ENCODE measurements at places on chromosomes 16 and 17. TPM values are rescaled to one million over a fixed set of nuclear protein-coding genes. Genes with fewer than 3 reads are reported as not detected.

GRCh38 chr17:50464736-50465135 is 3.9 kb downstream of the CHAD start:
- H3K4me1 ChIP-seq = no peaks in the 10 kb centered on the region
- H3K4me3 ChIP-seq = no peak overlapping the region
- H3K27ac ChIP-seq = no peak overlapping the region
- H3K27me3 ChIP-seq = peaks cover 20% of the 10 kb centered on the region
- DNase-seq = no peak

USP36 gene
- polyA plus RNA-seq = 27.4 TPM

- H3K4me1 ChIP-seq = peaks cover 4% of the 10 kb centered on the region
- peak overlapping the region; percentile 49 for H3K27ac ChIP-seq
- no peaks in the 10 kb centered on the region for H3K27me3 ChIP-seq
- no peak overlapping the region for H3K4me3 ChIP-seq
- no peaks in the 10 kb centered on the region for H3K36me3 ChIP-seq
Observed at GRCh38 chr16:69890114-69890891, 60.8 kb upstream of the CLEC18A start.

DNA sequence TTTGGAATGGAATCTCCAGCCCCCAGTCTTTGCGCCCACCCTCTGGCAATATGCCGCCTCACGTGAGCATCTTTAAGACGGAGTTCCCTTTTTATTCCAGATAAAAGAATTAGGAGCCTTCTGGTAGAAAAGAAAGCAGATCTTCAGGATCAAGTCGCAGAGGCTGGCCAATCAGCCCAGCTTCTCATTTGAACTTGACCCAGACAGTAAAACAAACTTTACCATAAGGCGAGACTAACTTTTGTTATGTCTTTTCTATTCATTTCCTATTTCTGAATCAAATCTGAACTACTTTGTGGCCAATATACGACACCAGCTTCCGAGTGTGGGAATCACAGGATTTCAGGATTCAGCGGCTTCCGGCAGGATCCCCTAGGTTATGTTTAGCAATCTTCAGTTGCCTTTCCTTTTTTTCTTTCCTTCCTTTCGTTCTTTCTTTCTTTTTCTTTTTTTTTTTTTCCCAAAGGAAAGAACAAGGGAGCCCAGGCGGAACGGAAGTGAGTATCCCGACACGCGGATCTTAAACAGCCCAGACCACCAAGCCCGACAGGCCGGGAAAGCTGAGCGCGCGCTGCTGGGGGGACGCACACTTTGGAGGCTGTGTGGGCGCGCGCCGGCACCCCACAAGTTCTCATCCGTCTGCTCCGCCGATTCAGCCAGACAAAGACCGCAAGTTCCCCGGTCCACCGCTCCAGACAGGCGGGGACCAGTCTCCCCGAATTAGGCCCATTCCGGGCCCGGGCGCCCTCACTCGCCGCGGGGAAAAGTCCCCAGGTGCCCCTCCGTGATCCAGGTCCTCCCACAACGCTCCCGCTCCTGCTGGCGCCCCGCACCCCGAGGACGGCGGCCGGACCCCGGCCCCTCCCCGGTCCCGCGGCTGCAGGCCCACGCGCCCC is 633 bp downstream of the TBC1D16 start:
- H3K4me3 ChIP-seq = peak overlapping the region; percentile 75
- peak overlapping the region; percentile 64 for H3K27ac ChIP-seq
- no peaks in the 10 kb centered on the region for H3K36me3 ChIP-seq
- H3K4me1 ChIP-seq = peaks cover 2% of the 10 kb centered on the region
- no peaks in the 10 kb centered on the region for H3K27me3 ChIP-seq

DNA sequence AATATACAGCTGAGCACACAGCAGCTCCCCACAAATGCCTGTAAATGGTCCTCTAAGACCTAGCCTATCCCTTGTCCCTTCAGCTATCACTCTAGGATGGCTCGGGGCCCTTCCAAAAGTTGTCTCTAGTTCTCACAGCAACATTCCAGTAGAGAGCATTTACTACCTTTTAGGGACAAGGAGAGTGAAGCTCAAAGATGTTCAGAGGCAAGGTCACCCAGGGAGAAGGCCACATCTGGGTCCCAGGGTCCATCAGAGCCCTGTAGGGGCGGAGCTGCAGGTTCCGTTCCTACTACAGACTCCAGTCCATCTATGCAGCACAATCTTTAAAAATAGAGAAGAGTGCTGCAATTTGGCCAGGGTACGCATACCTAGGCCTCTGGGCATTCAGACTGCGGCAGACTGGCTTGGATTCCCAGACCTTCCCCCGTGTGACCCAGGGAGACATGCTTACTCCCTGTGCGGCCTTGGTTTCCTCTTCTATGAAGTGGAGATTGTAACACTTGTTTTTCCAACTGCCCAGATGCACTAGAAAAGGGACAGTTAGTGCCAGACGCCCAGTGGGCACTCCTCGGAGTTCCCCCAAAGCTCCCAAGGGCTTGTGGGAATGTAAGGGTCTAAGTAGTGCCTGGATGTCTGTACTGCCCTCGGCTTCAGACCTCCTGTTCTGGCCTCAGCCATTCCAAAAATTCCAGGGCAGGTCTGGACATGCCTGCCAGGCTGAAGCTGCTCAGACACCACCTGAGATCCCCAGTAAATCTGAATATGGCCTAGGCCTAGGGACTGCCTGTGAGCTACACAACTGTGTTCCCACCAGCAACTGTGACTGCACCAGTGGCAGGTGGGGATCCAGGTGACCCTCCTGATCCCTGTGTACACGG is 2.5 kb downstream of the SLC12A4 start:
- no peak for DNase-seq
- no peaks in the 10 kb centered on the region for H3K27me3 ChIP-seq
- peak overlapping the region; percentile 89 for H3K4me3 ChIP-seq
- H3K27ac ChIP-seq = peak overlapping the region; percentile 85
- H3K36me3 ChIP-seq = peaks cover 19% of the 10 kb centered on the region
- peaks cover 25% of the 10 kb centered on the region for H3K4me1 ChIP-seq

- H3K27me3 ChIP-seq = no peaks in the 10 kb centered on the region
- no peak overlapping the region for H3K4me3 ChIP-seq
- no peaks in the 10 kb centered on the region for H3K36me3 ChIP-seq
- H3K4me1 ChIP-seq = no peaks in the 10 kb centered on the region
- DNase-seq = no peak
Observed at GRCh38 chr17:6305613-6306360, 129.1 kb downstream of the AIPL1 start.

GRCh38 chr16:20291208-20292206 is 35.8 kb downstream of the GP2 start:
- no peak for DNase-seq
- H3K36me3 ChIP-seq = no peaks in the 10 kb centered on the region
- H3K4me1 ChIP-seq = no peaks in the 10 kb centered on the region
- no peaks in the 10 kb centered on the region for H3K27me3 ChIP-seq
- H3K27ac ChIP-seq = no peak overlapping the region

- H3K36me3 ChIP-seq = no peaks in the 10 kb centered on the region
- H3K27ac ChIP-seq = no peak overlapping the region
- no peak overlapping the region for H3K4me3 ChIP-seq
- no peaks in the 10 kb centered on the region for H3K27me3 ChIP-seq
- no peak for DNase-seq
Observed at GRCh38 chr17:19590912-19591551, 57.4 kb downstream of the SLC47A1 start.

- no peak overlapping the region for H3K27ac ChIP-seq
- H3K4me1 ChIP-seq = no peaks in the 10 kb centered on the region
- H3K36me3 ChIP-seq = no peaks in the 10 kb centered on the region
- no peak for DNase-seq
- H3K27me3 ChIP-seq = no peaks in the 10 kb centered on the region
- no peak overlapping the region for H3K4me3 ChIP-seq
Observed at GRCh38 chr16:72210072-72210471, 38.1 kb upstream of the PMFBP1 start.

GRCh38 chr17:61465550-61466237 is 13.5 kb downstream of the TBX4 start:
- H3K27me3 ChIP-seq = no peaks in the 10 kb centered on the region
- peaks cover 64% of the 10 kb centered on the region for H3K4me1 ChIP-seq
- peaks cover 20% of the 10 kb centered on the region for H3K36me3 ChIP-seq
- no peak overlapping the region for H3K4me3 ChIP-seq
- H3K27ac ChIP-seq = peak overlapping the region; percentile 93

GRCh38 chr16:63447121-63447520 is 1410.9 kb upstream of the CDH8 start:
- H3K4me3 ChIP-seq = no peak overlapping the region
- no peaks in the 10 kb centered on the region for H3K27me3 ChIP-seq
- DNase-seq = no peak
- H3K36me3 ChIP-seq = no peaks in the 10 kb centered on the region
- no peak overlapping the region for H3K27ac ChIP-seq

- DNase-seq = peak; percentile 78
- H3K36me3 ChIP-seq = peaks cover 3% of the 10 kb centered on the region
- H3K4me1 ChIP-seq = peaks cover 16% of the 10 kb centered on the region
- no peaks in the 10 kb centered on the region for H3K27me3 ChIP-seq
Observed at GRCh38 chr17:4161192-4161966, 18.4 kb downstream of the CYB5D2 start.

- H3K4me1 ChIP-seq = no peaks in the 10 kb centered on the region
- no peak for DNase-seq
- H3K36me3 ChIP-seq = no peaks in the 10 kb centered on the region
Observed at GRCh38 chr16:19379838-19380237, 37.8 kb upstream of the TMC5 start.

DNA sequence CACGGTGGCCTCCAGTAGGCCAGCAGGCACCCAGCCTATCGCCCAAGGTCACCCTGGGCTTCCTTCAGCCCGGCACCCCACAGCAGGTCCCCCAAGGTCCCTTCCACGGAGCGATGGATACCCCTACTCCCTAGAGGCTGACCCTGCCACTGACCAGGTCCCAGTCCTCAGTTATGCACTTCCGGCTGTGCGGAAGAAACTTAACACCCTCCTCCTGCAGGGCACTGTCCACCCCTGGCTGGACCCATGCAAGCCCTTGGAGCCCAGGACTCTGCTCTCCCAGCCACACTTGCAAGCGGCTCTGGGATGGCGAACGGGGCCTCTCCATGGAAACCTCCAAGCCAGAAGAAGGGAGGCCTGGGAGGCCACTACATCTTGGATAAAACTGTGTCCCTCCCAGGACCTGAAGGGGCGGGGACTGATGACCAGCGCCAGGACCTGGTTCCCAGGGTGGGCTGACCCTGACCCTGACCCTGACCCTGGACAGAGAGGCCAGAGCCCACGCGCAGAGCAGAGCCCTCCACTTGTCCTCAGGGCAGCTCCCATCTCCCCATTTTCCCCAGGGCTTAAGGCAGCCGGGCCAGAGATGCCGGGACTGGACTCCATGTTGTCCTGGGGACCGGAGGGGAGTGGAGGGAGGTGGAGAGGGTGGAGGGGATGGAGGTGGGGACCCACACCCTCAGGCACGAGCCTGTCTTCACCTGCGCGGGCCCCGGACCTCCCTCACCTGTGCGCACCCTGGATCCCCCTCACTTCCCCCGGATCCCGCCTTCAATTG is 734 bp downstream of the CEP131 start:
- peak overlapping the region; percentile 77 for H3K4me3 ChIP-seq
- H3K36me3 ChIP-seq = no peaks in the 10 kb centered on the region
- no peak for DNase-seq
- no peaks in the 10 kb centered on the region for H3K27me3 ChIP-seq

Data from fibroblast of lung (primary cell).